Activated T-cell treated with anti-CD3 and anti-CD28 coated beads for 1 hour (primary cell): ENCODE measurements at places on chromosomes 6 and 20.

DNA sequence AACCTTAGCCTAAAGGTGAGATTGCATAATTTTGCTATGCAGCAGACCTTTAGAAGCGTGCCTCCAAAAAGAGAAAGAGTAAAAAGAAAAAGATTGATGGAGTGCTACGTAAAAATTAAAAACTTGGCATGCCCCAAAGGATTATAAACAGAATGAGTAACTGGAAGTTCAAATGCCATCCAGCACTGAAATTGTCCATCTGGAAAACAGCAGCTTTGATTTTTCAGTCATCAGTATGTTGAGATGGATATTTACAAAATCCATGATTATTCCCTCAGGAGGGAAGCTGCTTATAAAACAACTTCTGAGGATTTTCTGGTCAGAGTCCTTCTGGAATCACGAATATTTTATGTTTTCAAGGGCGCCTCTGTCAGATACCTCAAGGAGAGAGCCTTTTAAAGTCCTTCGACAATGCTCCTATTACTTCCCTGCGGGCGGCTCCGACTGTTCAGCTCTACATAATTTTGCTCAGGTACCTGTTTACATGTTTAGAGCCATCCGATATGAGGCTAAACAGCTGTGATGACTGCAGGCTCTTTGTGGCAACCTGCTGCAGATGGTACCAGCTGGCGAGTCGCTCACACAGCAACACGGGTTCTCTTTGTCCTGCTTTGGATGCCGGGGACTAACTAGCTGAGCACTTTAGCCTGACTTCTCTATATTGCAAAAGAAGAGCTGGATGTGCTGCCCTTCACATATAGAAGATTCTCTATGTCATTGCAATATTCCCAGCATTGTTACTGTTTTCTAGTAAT, 83.3 kb downstream of the RCAN2 start:
- no peak for DNase-seq

DNA sequence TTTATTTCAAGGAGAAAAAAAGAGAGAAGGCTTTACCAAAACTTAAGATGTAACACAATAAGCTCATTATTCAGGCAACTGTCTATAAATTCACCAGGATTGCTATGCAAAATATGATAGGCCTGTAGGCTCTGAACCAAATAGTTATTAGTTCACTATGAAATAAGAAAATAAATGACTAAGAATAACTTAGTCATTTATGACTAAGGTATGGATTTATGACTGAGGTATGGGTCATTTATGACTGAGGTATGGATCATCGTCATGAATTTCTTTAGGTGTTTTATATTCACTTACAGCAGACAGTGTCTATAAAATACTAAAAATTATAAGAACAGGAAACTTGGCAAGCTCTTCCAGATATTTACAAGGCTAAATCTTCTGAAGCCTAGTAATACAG, 52.1 kb upstream of the SNX9 start:
- no peak for DNase-seq

GRCh38 chr20:1881240-1881835, 13.9 kb upstream of the SIRPA start:
- DNase-seq, result no peak

GRCh38 chr6:36373368-36374019, 14.0 kb downstream of the ETV7 start:
- no peak for DNase-seq

GRCh38 chr6:9890893-9891292, 524.0 kb downstream of the TFAP2A start:
- no peak for DNase-seq
